ENCODE measurements at places on chromosomes 16 and 17.
A peak's percentile ranks its signal among the peaks of the same experiment; 100 is the strongest.

- no peak for DNase-seq
Observed at GRCh38 chr16:15636392-15636873, 6.5 kb downstream of the MARF1 start.

DNA sequence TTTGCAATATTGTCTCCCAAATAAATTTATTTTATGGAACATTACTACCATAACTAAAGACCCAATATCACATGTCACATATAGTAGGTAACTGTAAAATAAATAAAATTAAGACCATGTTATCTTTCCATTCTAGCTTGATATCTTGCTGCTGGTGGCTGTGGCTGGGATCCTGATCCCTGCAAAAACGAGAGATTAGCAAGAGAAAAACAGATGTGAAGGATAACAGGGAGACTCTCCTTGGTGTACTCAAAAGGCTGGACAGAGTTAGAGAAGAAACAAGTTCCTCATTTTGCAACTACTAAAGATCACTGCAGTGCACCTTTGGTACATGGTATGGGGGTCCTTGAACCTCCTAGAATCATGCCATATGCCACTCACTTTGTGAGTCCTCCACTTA, 49.7 kb downstream of the ARHGAP27 start:
- DNase-seq, result no peak

DNA sequence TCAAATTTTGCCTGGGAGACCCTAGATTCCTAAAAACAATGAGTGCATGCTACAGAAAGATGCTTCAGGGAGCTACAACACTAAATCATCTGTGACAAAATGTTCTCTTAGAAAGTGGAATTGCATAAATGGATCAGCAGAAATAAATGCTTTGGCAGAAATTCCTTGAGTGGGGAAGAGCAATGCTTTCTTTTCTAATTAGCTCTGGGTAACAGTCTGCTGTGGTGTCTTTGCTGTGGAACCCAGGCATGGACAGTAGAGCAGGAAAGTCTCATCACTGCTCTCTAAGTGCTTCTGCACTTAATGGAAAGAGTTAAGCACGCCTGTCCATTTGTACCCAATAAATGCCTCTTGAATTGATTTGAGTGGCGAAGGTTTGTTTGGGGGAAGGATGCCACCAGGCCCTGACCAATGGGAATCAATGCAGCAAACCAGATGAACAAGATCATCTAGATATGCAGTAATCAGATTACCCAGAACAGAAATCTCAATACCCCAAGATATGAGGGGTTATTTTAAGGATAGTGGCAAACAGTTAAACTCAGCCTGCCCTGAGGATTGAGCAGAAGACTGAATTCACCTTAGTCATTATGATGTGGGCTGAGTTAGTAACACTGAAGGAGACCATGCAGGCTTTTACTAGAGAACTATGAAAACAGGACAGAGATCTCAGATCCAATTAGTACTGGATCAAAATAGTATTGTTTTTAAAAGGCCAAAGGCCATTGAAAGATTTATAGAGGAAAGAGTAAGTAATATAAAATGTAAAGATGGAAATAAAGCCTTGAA, 13.6 kb downstream of the HLF start:
- no peak for DNase-seq

DNA sequence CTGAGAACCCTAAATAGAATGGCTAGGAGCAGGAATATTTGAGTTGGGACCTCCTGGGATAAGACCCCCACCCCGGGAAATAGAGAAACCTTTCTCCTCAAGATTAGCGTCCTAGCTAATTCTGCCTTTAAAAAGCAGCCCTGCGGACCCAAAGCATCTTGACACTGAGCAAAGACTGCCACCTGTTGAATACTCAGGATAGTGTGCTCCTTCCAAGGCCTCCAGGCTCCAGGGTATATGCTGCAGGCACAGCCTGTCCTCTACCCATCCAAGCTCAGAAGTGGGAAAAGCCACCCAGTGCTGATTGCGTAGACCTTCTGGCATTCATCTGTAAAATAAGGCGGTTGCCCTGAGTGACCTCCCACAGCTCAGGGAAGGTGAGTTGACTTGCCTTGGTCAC, 456.2 kb upstream of the DYNLRB2 start:
- no peak for DNase-seq

- no peak for DNase-seq
Observed at GRCh38 chr16:31114468-31114867, 3.0 kb upstream of the KAT8 start.

DNA sequence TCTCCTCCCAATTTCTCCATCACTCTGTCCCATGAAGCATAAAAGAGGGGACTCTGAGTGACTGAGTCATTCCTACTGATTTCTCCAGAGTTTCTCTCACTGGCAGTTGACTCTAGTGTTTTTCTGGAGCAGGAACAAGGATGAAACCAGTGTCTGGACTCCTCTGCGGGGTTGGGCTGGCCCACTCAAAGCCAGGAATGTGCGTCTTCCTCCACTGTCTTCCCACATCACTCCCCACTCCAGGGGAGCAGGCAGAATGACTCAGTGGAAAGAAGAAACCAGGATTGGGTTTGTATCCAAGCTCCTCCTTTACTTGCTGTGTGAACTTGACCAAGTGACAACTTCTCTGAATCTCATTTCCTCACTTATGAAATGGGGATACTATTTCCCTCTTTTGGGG, 497.5 kb upstream of the SALL1 start:
- DNase-seq, result no peak

DNA sequence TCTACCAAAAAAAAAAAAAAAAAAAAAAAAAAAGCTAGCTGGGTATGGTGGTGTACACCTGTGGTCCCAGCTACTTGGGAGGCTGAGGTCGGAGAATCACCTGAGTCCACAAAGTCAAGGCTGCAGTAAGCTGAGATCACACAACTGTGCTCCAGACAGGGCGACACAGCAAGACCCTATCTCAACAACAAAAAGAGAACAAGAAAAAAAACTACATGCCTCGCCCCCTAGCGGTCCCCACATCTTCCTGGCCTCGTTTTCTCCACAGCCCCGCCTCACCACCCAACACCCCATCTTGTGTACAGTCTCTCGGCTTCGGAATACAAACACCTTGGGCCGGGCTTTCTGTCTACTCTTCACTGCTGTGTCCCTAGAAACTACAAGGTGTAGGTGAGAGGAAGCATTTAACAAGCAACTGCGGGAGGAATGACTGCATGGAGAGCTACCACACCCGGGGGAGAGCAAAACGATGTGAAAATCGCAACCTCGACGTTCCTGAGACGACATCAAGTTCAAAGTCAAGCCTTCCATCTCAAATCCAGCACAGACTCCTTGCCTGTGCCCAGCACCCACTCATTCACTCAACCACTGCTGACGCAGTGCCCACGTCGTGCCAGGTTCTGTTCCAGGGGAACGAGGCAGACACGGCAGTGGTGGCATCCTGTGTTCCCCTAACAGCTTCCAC, 9.0 kb downstream of the NTAN1 start:
- no peak for DNase-seq

DNA sequence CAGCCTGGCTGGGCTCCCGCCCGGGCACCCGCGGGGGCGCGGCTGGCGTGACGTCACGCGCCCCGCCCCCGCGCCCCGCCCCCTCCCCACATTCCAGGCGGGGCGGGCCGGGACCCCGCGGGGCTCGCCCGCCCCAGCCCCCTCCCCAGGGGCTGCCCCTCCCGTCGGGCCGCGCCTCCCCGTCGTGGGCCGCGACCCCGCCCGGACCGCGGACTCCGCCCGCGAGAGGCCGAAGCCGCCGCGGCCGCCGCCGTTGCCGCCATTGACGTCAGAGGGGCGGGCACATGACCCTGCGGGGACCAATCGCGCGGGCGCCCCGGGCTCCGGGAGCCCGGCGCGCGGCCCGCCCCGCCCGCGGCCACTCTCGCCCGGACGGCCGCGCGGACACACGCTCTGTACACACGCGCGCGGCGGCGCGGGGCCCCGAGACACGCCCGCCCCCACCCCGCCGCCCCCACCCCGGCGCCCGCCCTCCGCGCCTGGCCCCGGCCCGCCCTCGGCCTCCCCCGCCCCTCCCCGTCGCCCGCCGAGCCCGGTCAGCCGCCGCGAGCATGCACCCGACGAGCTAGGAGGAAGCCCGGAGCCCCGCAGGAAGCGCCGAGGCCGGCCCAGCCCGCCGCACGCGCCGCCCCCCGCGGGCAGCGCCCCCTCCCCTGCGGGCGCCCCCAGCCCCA, at the start of gene CMIP:
TSS of gene CMIP (plus strand) at position 361 of the 674 bp plus-strand sequence.
- DNase-seq, result peak; percentile 53

DNA sequence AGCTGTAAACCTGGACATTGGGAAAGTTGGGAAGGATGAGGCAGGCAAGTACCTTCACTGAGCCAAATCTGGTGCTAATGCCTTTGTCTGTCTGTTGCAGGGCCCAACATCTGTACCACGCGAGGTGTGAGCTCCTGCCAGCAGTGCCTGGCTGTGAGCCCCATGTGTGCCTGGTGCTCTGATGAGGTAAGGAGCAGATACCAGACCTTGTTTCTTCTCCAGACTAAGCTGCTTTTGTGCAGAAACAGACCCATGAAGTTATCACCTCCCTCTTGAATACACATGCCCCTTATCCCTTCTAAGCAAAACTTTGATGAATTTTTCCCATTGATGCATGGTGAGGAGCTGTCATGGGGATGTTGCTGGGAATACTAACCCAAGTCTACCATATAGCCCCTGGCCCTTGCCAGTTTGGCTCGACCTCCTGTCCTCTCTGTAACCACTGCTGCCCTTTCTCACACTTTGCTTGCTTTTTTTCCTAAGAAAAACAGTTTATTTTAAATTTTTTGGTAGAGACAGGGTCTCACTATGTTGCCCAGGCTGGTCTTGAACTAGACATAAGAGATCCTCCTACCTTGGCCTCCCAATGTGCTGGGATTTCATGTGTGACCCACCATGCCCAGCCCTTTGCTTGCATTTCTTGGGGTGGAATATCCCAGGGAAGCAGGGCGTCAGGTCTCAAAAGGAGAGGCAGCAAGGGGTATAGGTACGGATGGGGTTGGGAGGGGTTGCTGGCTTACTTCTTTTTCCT, 20.9 kb downstream of the ITGB3 start:
- DNase-seq, result no peak

- DNase-seq, result no peak
Observed at GRCh38 chr16:73329358-73330286, 281.7 kb upstream of the ZFHX3 start.

DNA sequence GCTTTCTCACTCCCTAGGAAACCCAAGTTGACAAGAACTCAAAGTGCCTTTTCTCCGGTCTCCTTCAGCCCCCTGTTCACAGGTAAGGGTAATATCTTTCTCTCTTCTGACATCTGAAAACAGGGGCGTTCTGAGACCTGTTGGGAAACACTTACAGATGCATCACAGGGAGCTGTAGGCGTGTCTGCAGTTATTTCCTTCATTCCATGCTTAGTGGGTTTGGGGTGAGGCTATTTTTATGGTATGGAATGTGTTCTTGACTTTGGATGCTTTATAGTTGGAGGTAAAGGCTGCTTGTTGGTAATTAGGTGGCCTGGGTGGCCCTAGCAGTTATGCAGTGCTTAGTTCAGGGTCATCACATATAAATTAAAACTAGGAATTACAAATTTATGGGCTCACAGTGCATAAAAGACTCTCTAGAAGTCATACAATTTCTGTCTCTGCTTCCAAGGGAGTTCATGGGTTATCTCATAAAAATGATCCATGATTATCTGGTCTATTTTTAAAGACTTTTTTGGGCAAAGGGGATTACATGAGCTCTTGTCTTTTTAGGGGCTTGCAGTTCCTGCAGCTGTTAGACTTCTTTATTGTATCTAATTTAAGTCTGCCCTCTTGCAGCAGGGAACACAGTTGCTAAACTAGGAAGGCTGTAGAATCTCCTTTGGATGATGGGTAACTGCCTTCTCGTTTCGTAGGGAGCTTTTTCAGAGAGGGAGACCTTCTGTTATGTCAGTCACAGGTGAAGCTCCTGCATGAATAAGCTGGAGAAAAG, 10.2 kb downstream of the SOCS7 start:
- DNase-seq, result no peak

GRCh38 chr17:57512258-57512657, 232.8 kb downstream of the CCDC182 start:
- no peak for DNase-seq

- DNase-seq, result no peak
Observed at GRCh38 chr16:12543700-12544476, 259.8 kb downstream of the CPPED1 start.

DNA sequence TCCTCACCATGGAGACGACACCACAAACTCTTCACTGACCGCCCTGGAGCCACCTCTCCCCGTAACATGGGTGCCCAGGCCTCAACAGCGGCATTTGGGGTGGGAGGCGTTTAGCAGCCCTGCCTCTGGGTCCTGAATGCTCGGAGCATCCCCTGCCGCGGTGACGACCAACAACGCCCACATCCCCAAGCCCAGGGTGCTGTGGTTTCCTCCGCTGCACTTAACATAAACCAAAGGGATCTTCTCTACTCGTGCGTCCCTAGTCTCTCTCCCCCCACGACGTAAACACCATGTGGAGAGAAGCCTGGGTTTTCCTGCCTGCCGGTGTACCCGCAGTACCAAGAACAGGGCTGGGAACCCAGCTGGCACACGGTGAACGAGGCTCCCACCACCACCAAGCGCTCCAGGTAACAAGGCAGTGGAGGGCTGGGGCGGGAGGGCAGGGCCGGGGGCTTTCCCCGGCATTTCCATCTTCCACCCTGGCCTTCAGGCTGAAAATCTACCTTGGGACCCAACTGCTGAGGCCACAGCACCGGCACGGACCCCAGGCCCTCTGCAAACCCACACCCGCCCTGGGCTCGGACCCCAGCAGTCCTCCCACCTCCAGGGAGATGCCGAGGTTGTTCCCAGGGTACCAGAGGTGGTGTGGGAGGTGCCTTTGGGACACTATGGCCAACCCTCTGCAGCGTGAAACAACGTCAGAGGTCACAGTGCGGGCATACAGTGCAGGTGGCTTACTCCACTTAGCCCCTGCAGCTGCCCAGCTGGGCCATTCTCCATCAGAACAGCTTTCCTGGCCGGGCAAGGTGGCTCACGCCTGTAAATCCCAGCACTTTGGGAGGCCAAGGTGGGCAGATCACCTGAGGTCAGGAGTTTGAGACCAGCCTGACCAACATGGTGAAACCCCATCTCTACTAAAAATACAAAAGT, 54.3 kb downstream of the TIMM22 start:
- no peak for DNase-seq

- no peak for DNase-seq
Observed at GRCh38 chr17:28225271-28225670, 93.7 kb upstream of the TMEM97 start.

DNA sequence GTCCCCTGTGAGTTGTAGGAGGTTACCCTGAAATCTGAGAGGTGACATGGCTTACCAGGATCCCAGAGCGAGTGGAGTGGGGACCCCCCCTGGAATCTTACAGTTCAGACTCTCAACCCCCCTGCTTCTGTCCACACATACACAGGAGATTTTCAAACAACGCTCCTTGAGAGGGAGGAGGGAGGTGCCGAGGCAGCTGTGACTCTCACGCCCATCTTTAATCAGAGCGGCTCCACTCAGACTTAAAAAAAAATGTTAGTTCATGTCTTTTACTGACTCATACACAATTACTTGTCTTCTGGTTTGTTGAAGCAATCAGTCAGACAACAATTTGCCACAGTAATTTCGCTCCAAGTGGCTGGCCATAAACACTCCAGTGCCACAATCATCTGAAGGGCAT, 15.4 kb upstream of the TMEM220 start:
- DNase-seq, result no peak

All from stimulated activated CD4-positive, alpha-beta T cell treated with anti-CD3 and anti-CD28 coated beads, TNF-alpha, amount 100 ng/mL, for 4 hours (primary cell).